Left ventricle myocardium superior (tissue), 1 donor: ENCODE measurements at places on chromosomes 6 and 20. TPM values are rescaled to one million over a fixed set of nuclear protein-coding genes. Genes with fewer than 3 reads are reported as not detected.

- DNase-seq: peak; percentile 89
These were observed at the start of gene APOBEC2 for GRCh38 chr6:41053041-41053440. Gene APOBEC2 (plus strand): TSS chr6:41053202. CDS start chr6:41053348, 146 bp downstream.

DNA sequence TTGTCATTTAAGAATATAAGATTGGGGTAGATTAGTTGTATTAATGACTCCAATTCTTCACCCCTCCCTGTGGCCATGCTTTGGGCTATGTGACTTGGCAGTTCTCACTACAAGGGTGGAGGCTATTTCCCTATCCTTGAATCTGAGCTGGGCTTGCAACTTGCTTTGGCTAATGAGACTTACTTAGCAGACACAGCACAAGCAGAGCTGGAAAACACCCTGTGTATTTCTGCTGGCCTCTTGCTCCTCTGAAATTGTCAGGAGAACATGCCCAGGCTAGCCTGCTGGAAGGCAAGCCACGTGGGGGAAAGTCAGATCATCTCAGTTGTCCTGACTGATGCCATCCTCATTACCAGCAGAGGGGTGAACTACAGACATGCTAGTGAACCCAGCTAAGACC, 126.5 kb upstream of the HDGFL1 start:
- DNase-seq: no peak

Gene UBD
- total RNA-seq: not detected

Gene PHACTR2
- 88.1 TPM for total RNA-seq

Gene JARID2
- total RNA-seq: 10.2 TPM
